ENCODE measurements at places on chromosomes 6 and 20.

DNA sequence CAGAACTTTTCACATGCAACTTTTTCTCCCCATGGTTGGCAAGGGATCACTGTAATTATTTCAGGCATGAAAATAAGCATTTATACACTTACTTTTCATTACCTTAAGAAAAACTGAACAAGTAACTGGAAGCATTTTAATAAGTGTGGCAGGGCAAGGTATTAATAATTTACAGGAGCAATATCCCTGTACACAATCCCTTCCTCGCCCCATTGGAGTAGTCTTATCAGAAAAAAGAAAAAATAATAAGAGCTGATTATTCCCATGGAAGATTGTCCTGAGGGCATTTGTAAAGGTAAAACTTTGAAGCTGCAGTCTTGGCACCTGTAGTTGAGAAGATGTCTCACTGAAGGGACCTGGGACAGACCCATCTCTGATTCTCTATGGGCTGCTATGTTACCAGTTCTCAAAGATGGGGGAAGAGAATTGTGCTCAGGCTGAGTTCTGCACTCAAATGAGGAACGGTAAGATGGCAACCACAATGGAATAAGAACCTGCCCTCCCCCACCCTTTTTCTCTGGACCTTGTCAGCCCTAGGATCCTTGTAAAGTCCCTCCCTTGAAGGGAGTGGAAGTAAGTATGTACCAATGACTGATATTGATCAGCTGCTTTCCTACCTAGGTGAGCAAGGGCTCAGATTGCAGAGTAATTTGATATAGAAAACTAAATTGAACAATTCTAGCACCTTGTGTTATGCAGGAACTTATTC lies 70.0 kb upstream of the AHI1 start:
- no peak for DNase-seq

DNA sequence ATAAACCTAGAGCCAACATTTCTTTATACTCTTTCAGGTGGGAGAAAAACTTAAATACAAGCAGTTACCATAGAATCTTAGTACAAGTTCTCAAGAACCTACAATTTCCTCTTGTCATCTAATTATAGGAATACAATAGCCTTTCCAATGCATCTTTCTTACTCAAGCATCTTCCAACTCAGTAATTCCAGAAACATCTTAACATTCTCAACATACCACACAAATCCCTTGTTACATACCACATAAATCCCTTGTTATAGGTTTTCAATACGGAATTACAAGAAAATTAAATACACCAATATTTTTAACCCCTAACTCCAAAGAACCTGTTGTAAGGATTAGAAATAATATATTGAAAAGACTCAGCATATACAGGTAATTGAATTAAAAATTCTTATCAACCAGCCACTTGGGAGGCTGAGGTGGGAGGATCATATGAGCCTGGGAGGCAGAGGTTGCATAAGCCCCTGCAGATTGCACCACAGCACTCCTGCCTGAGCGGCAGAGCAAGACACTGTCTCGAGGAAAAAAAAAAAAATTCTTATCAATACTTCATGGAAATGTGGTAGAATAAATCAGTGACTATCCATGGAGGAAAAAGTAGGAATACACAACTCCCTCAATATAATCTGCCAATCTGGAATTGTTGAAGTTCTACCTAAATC lies 127.5 kb upstream of the CCDC28A start:
- DNase-seq: no peak

- DNase-seq: no peak
Measured at GRCh38 chr6:63634630-63635029, 972 bp upstream of the PHF3 start.

- DNase-seq: no peak
Measured at GRCh38 chr6:88494401-88495140, 328.4 kb upstream of the CNR1 start.

- DNase-seq: no peak
Measured at GRCh38 chr20:29452186-29452585, 1805.3 kb upstream of the DEFB115 start.

Measured in ecto neural progenitor cell (in vitro differentiated cells).